ENCODE measurements at places on chromosomes 3 and 15. TPM values are rescaled to one million over a fixed set of nuclear protein-coding genes. Genes with fewer than 3 reads are reported as not detected.

DNA sequence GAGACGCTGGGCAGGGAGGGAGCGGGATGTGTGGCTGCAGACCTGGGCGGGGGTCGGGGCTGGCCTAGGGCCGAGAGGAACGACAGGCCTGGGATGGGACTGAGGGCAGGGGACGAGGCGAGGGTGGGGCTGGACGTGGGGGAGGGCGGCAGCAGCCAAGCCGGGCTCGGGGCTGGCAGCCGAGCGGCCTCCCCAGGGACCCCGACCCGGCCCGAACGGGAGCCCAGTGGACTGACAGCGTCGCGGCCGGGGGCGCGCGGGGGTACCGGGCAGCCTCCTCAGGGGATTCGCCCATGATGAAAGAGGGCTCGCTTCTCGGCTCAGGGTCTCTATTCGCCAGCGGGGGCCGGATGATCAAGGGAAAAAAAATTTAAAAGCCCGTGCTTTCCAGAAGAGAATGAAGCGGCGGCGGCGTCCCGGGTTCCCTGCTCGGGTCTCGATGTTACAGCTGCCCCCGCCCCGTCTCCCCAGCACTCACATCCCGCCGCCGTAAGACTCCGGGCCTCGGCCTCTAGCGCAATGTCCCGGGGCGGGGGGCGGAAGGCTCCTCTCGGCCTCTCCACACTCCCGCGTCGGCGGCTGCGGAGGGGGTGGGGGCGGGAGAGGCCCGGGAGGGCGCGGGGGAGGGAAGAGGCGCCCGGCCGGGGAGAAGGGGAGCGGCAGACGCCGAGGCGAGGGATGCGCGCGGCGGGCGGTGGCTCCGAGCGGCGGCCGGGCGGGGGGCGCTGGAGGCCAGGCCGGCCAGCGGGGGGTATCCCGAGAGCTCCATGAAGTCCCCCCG, 4.3 kb downstream of the PTH1R start:
- DNase-seq = no peak

- peak; percentile 84 for DNase-seq
Observed at GRCh38 chr3:194536871-194537637, 50.3 kb upstream of the ATP13A3 start.

The ACTRT3 gene
- 2.2 TPM for total RNA-seq

GRCh38 chr3:125615256-125615655, 20.0 kb upstream of the OSBPL11 start:
- DNase-seq = no peak

GRCh38 chr3:17090280-17090983, 205.7 kb downstream of the PLCL2 start:
- DNase-seq = no peak

GRCh38 chr15:40823572-40824343, 4.8 kb downstream of the PPP1R14D start:
- DNase-seq = no peak

GRCh38 chr3:47347217-47347801, 33.5 kb upstream of the PTPN23 start:
- no peak for DNase-seq

The OXTR gene
- 2.8 TPM for total RNA-seq

- no peak for DNase-seq
Observed at GRCh38 chr3:72537448-72537847, 310.8 kb downstream of the SHQ1 start.

DNA sequence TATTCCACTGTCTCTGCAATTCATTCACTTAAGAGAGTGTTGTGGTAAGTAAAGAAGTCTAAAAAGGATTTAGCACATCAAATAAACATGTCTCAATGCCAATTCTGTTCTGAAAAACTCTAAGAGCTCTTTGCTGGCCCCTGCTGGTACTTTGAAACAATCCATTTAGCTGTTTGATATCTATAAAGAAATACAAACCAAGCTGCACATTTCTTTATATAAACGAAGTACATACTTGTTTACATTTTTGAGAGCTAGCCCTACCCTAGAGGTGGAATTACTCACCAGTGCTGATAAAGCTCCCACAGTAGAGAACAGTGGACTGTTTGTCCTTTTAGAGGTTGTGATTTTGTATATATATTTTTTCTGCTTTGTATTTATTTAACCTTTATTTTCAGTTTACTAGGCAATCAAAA, 75.5 kb downstream of the NEDD4 start:
- peak; percentile 72 for DNase-seq

DNA sequence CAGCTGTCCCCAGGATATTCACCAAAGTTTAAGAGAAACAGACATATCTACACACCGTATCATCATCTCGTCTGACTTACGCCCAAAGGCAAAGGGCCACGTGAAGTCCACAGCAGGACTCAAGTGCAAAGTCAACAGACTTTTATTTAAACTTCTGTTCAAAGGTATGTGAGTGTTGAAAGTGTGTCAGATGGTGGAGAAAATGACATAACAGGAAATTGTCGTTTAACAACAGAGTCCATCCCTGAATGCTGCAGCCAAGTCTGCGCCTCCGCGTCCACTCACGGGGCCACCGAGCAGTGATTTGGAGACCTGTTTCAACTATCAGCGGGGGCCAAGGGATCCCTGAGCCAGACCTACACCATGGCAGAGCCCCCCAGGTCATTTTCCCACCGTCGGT, 165.6 kb downstream of the XXYLT1 start:
- no peak for DNase-seq

- DNase-seq = no peak
Observed at GRCh38 chr3:136255672-136256406, 5.7 kb downstream of the PCCB start.
